Motor neuron (in vitro differentiated cells): ENCODE measurements at places on chromosomes 12 and 14. TPM values are rescaled to one million over a fixed set of nuclear protein-coding genes. Genes with fewer than 3 reads are reported as not detected.

TMEM119 gene
- 1.0 and 1.2 TPM in 2 replicates for total RNA-seq

AGAP2 gene
- 5.5 and 6.0 TPM in 2 replicates for total RNA-seq

CELA1 gene
- not detected in 2 replicates for total RNA-seq

NFATC4 gene
- total RNA-seq, result 15.9 and 30.9 TPM in 2 replicates

GPR68 gene
- total RNA-seq, result 1.1 and 1.6 TPM in 2 replicates
